ENCODE measurements at places on chromosomes 4 and X.

GRCh38 chr4:151043803-151044515, 28.9 kb upstream of the LRBA start:
- DNase-seq, result no peak

- DNase-seq, result no peak
These were observed 64.4 kb downstream of the HAUS3 start for GRCh38 chr4:2177443-2178093.

DNA sequence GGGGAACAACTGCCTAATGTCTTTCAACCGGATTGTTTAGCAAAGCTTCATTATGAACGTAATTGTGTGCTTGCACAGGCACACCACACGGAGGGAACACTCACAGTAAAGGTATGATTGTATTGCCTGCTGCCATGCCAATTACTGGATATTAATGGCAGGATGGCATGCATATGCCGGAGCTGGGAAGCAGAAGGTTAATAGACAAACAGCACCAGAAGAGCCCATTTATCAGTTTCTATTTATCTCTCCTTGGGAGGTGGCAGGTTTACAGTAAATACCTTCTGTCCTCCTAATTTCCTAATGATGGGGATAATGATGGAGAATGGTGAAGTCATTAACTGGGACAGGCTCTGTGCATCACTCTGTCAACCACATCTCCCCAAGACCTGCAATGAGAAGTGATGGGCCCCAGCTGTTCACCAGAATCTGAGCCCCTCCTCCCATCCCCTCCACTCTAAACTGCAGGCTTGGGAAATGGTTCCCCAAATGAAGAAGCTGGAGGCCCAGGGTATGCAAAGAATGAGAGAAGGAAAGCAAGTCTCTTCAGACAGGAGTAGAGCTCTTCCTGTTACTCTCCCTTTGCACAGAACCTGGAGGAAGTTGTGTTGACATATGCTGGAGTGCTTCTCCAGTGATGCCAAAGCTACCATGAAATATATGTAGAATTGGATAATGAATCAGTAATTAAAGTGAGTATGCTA, 160.8 kb downstream of the NAA11 start:
- no peak for DNase-seq

DNA sequence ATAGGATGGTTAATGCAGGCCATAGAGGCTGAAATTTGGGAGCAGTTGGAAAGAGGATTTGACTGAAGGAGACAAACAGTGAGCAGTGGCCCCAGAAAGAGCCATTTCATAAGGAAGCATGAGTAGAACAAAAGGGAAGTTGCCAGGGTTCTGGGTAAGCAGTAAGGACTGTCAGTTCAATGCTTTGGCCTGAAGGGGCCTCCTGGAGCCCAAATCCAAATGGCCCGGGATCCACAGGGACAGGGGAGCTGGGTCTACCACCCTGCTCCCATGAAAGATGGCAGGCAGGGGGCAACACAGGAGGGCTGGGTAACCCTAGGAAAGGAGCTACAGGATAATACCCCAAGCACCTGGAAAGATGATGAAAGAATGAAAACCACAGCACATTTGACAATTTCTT, 4.1 kb upstream of the INTS6L start:
- peak; percentile 49 for DNase-seq

GRCh38 chr4:185570727-185571126, 35.4 kb upstream of the PDLIM3 start:
- DNase-seq, result no peak

DNA sequence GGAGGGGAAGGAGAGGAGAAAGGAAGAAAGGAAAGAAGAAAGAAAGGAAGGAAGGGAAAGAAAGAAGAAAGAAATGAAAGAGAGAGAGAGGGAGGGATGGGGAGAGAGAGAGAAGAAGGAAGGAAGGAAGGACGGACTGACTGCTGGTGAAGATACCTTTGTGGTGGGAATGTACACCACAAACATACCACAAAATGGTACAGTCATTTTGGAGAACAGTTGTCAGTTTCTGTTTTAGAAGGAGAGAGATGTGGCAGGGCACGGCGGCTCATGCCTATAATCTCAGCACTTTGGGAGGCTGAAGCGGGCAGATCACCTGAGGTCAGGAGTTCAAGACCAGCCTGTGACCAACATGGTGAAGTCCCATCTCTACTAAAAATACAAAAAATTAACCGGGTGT, 40.0 kb upstream of the SHISA3 start:
- DNase-seq, result no peak

DNA sequence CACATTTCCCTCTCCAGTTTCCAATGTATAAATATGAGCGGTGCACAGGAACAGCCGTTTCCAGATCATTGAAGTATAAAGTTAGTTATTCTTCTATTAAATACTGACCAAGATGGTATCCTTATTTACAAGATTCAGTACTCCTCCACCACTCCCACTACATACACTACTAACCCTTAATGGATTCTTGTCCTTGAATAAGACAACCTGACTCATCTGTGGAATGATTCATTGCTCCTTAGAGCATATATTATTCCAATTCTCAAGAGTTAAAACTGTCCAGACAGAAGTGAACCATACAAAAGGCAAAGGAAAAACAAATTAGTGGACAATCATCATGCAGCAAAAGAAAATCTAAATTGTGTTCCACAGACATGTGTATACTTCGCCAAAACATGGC, 373.3 kb downstream of the IDS start:
- no peak for DNase-seq

DNA sequence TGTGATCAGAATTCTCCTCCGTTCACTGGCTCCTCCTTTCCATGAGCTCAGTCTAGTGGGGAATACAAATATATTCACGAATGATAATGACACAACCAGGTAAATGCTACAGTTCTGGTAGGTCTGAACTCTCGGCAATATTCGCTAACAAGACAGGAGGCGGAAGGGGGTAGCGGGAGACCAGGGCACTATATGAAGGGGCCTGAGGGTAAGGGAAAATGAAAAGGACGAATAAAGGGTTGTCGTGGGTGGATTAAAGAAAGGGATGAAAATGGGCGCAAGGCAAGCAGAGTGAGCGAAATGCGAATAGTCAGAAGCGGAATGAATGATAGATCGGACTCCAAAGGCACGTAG, 743 bp downstream of the NKAP start:
- no peak for DNase-seq

- DNase-seq, result no peak
These were observed 48.6 kb downstream of the TSC22D3 start for GRCh38 chrX:107726816-107727534.

GRCh38 chr4:6325788-6326290, 56.2 kb downstream of the WFS1 start:
- no peak for DNase-seq

DNA sequence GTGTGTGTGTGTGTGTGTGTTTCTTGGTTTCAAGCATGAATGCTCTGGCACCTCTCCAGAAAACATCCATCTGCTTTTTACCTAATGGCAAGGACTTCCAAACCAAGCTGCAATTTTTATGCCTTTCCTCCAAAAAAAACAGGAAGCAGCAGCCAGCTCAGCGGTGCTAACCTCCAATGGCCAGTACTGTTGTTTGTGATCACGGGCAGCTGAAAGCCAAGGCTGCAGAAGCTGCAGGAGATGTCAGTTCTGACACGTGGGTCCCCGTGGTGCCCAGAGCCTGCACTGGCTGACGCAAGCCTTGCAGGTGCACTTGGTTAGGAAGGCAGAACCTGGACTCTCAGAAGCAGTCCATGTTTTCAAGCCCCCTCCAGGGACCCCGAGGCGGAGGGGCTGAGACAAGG, 313.6 kb upstream of the DDX53 start:
- DNase-seq, result no peak

DNA sequence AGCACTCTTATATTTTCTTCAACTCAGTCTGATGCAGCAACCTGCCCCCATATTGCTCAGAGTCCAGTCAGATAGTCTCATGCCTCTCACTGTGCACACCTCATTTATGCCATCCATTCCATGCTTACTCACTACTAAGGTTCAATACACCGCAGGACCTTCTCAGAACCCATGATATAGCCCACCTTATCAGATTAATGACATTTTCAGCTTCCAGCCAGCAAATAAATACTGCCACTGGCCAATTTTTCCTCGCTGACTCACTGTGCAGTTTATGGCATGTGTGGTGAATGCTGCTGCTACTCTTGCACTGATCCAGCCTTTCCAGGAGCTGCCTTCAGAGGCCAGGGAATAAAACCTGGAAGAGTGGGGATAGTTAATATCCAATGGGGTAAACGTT, 380.6 kb upstream of the SPOCK3 start:
- no peak for DNase-seq

DNA sequence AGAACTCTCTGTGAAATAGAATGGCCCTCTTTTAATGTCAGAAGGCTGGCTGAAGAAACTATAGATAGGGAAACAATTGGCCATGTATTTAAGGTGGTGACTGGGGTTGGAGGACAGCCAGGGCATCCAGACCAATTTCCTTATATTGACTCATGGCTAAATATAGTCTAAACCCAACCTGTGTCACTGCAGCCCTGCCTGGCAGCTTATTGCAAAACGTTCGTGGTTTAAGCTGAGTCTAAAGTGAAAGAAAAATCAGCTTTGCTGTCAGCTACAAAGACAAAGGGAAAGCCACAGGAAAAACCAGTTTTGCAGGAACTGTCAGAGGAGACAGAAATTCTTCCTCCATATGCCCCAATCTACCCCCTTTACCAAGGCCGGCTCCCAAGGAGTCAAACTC, 902.8 kb upstream of the NDST4 start:
- no peak for DNase-seq

Measured in inflammatory macrophage (primary cell).